CD4-positive, alpha-beta T cell treated with Interleukin-10 for 1 hour (primary cell): ENCODE measurements at places on chromosomes 2 and 18.

DNA sequence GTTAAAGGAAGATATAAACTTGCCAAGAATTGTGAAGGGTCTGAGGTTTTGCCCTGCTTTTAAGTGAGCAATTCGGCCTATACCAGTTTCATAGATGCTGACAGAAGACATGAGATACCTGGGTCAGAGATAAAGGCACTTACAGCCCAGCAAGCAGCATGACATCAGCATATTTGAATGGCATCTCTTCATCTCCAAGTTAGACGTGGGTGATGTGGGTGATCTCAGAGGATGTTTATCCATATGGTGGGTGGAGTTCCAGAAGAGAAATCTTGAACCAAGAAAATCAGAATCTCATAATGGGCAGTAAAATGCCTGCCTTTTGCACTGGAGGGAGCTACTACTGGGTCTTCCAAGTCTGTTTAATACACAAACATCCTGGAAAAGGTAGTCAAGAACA lies 44.7 kb downstream of the GYPC start:
- DNase-seq = no peak

DNA sequence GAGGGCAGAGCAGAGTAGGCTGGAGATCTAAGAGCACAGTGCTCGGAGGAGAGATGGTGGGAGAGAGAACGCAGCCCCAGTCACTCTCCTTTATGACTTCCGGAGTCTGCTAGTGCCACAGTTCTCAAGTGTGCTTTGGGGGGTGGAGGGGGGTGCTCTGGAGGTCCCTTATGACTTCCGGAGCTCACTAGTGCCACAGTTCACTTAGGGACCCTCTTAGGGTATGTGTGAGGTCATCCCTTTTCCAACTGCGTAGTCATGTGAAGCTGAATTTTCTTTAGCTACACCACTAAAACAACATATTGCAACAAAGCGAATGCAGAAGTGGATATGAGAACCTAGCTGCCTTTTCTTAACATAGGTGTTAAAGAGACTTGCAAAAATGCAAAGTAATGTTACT lies 153.7 kb upstream of the KCTD1 start:
- no peak for DNase-seq

- no peak for DNase-seq
These were observed 135.9 kb downstream of the UBE2E3 start for GRCh38 chr2:181116261-181116660.

DNA sequence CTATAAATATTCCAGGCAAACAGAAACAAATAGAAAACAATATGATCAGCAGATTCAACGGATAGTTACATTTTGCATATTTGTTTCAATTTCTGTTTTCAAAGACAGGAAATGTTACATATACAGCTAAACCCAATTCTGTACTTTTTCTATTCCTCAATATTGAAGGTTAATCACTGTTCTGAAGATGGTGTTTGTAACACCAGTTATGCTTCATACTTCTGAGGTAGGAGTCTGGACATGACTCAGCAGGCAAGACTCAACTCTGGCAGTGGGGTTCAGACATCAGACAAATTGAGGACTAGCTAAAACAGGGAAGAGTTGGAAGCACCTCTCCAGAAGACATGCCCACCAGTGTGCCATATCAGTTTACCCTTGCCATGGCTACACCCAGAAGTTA lies 16.6 kb downstream of the SERPINB13 start:
- no peak for DNase-seq

- DNase-seq = no peak
These were observed 49.0 kb upstream of the GLI2 start for GRCh38 chr2:120686511-120687168.

GRCh38 chr2:190562121-190562520 lies 27.6 kb upstream of the NEMP2 start:
- DNase-seq = no peak

- DNase-seq = no peak
These were observed 52.4 kb downstream of the INHBB start for GRCh38 chr2:120398051-120398995.
